Right lung (tissue), 10 donors: ENCODE measurements at places on chromosomes 2 and 18. TPM values are rescaled to one million over a fixed set of nuclear protein-coding genes. Genes with fewer than 3 reads are reported as not detected.

The PDE11A gene
- 0.19 TPM for polyA plus RNA-seq

The C2orf68 gene
- polyA plus RNA-seq, result 66.8 TPM

The RGPD3 gene
- polyA plus RNA-seq, result 0.09 TPM

The KLHL41 gene
- polyA plus RNA-seq, result 2.8 TPM

The HOXD8 gene
- 1.6 TPM for polyA plus RNA-seq

GRCh38 chr2:6564326-6564725, 301.4 kb downstream of the CMPK2 start:
- DNase-seq, result no peak

GRCh38 chr2:68757081-68757480, 22.5 kb downstream of the ARHGAP25 start:
- no peak for DNase-seq

DNA sequence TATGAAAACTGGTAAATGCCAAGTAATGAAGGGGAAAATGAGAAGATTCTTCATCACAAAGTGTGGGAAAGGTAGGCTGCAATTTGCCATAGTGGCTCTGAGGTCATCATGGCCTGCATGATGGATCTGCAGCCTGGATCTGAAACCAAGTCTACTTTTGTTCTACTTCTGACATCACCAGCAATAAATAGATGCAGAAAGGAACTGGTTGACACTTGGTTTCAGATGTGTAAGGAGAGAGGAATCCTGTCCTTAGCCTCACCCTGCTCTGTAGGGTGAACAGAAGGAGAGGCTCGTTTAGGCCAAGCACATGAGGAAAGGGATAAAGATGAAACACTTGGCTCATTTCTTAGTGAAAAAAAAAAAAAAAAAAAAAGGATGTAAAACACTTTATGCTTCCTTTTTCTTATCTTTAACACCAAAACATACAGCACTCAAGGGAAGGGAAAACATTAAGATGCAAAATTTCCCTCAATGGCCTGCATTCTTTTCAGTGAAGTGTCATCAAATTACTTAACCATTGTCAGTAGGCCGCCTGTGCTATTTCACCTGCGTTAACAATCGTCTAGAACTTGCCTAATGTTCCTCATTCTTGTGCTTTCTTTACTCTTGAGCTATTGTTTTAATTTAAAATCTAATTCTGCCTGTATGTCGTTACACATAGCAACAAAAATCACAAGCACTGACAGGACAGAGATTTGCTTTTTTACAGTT, 3.9 kb downstream of the NEB start:
- no peak for DNase-seq

- no peak for DNase-seq
Measured at GRCh38 chr2:217804338-217804737, 198.5 kb downstream of the TNS1 start.

DNA sequence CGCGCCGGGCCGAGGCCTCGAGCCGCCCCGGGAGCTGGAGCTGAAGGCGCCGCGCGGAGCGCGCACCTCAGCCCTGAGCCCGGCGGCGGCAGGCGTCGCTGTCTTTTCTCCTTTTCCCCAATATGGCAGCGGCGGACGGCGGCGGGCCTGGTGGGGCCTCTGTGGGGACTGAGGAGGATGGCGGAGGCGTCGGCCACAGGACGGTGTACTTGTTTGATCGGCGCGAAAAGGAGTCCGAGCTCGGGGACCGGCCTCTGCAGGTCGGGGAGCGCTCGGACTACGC, 369 bp downstream of the SMCHD1 start:
- DNase-seq, result peak; percentile 52

DNA sequence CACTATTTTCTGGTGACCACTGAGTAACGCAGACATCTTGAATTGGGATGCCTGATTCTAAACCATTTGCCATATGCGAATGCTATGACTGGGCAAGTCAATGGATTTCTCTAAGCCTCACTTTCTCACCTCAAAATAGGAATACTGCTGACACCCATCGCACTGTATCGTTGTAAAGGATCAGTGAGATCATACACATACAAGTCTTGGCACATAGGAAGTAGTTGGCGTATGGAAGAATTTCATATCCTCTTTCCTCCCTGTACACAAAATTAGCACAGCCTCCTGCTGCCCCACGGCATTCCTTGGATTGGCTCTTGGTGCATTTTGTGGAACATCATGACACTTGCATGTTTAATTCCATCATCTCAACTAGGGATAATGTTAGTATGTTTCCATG, 366.9 kb downstream of the CMPK2 start:
- DNase-seq, result no peak
